ENCODE measurements at places on chromosomes 1 and 21. TPM values are rescaled to one million over a fixed set of nuclear protein-coding genes. Genes with fewer than 3 reads are reported as not detected.

- DNase-seq = no peak
Measured at GRCh38 chr1:203296460-203297073, 8.8 kb upstream of the BTG2 start.

GRCh38 chr1:75423616-75424015 lies 187.3 kb downstream of the SLC44A5 start:
- no peak for DNase-seq

DNA sequence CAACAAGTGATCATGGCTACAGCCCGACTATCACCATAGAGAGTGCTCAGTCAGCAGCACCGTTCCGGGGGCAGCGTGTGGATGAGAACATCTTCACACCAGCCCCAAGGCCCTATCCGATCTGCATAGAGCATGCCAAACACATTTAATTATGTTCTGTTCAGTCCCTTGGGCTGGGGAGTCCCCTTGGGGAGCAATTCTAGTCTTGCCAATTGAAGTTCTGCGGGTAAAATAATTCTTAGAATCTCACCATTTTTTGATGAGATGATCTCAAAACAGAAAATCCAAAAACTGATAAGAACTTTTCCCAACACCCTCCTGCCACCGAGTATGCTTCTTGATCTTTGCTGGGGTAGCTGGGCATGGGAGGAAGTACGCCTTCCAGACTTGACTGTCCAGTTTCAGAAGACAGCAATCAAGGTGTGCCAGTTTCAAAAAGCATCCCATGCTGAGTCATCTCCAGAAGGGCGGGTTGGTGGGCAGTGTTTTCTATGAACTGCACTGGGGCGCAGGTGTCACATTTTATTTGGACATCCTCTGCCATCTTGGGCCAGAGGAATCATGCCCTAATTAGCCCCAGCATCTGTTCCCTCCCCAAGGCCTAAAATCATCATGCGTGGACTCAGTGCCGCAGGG lies 20.8 kb upstream of the PTPRF start:
- DNase-seq = peak; percentile 76

DNA sequence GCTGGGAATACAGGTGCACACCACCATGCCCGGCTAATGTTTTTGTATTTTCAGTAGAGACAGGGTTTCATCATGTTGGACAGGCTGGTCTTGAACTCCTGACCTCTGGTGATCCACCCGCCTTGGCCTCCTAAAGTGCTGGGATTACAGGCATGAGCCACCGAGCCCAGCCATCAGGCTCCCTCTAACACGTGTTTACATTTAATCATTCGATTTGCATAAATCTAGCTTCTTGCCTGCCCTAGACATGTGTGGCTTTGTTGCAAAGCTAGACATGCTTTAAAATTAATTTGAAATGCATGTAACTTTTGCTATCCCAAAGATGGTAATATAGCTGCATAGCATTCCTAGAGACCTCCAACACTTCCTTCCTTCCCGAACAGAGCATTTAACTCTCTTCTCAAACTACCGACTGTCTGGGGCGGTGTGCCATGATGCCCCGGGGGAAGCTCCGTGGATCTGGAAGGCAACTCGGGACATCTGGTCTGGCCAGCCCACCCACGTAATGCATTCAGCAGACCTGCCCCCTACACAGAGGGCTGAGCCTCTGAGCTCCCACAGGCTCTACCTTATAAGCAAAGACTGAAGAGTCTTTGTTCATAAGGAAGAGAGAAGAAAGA lies 34.6 kb upstream of the NID1 start:
- DNase-seq = no peak

DNA sequence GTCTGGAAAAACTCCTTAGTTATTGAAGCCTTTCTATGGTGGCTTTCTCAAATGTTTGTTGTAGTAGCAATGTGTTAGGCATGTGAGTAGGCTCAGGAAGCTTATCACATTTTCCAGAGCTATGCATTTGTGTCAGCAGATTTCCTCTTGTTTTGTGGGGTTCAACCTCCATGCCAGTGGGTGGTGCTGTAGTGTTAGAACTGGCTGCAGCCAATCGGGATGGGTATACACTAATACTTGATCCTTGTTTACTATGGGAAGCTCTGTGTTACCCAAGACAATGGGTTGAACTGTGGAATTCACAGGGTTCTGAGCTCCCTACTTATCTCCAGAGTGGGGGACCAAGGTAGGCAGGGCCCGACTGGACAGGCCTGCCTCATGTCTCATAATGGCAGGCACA lies 348.5 kb upstream of the ADAMTS5 start:
- no peak for DNase-seq

PIGP gene
- 10.1 TPM for total RNA-seq

DNA sequence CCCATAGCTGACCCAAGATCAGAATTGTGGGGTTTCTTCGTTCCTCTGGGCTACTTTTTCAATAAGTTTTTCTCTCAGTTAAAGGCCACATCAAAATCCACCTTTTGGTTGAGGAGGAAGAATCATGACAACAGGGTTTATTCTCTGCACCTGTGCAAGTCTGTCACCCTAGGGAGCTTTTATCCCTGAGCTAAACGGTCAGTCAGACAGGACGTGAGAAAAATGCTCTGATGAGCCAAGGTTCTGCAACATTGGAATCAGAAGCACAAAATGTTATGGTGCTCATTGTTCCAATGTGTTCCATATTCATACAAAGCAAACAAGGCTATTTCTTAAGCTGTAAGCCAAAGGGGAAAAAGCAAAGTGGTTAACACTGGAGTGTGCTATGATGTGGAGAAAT lies 7.4 kb upstream of the ERICH3 start:
- no peak for DNase-seq

- peak; percentile 91 for DNase-seq
Measured at GRCh38 chr21:42878993-42879787, at the start of gene WDR4. WDR4 (minus strand) TSS chr21:42879539; CDS start chr21:42879495, 44 bp downstream.

AMY2A gene
- total RNA-seq = not detected

MPC2 gene
- 68.4 TPM for total RNA-seq

Data from PC-9 (cell line).